ENCODE measurements at places on chromosomes 12 and 14.

- DNase-seq = no peak
Measured at GRCh38 chr12:51635346-51635745, 44.3 kb downstream of the SCN8A start.

GRCh38 chr14:50859296-50859624 is 12.6 kb upstream of the ABHD12B start:
- no peak for DNase-seq

DNA sequence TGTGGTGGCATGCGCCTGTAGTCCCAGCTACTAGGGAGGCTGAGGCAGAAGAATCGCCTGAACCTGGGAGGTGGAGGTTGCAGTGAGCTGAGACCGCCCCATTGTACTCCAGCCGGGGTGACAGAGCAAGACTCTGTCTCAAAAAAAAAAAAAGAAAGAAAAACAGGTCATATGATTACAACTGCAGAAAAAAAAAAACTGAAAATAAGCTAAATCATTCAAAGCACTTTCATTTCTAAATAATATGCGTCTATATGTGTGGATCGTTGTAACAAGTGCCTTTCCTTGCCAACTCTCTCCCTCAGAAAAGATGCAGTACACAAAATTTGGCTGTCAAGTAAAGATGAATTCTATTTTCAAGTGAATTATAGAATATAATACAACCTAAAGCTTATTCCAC is 42.4 kb downstream of the ATXN2 start:
- DNase-seq = no peak

DNA sequence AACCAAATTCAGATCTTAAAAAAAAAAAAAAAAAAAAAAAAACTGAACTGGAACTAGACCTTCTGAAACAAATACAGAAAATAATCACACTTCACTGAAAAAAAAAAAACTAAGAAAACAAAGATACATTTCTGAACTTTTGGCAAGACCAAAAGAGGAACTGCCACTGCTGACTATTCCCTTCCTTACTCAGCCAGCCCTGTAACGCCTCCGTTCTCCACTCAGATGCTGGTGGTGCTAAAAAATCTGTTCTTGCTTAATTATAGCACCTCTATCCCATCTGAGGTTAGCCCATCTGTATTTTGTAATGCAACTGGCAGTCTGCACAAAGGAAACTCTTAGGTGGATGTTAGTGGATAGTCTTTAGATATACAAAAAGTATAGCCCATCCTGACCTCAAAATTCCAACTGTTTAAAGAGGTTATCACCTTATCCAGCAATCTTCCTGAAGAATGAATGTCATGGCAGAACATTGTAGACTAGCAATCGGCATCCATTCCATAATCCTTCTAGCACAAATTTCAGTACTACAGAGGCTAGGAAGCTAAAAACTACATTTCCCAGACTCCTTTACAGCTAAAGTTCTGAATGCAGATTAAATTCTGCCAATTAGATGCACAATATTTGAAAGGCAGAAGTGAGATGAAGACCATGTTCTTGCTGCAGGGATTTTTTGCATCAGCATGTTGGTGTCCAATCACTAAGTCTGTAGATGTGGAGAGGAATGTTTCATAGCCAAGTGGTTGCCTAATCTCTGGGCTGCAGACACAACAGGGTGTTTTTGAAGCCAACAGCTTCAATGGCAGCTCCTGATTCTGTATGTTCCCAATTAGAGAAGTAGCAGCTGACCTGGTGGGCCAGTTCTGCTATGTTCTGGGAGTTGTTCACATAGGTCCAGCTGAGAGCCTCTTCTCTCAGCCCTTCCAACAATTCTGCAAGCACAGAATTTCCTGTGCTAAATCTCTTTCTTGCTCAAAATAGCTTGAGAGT is 5.7 kb downstream of the MAP3K9 start:
- DNase-seq = no peak

- DNase-seq = no peak
Measured at GRCh38 chr14:99505089-99505488, 23.9 kb downstream of the CCNK start.

DNA sequence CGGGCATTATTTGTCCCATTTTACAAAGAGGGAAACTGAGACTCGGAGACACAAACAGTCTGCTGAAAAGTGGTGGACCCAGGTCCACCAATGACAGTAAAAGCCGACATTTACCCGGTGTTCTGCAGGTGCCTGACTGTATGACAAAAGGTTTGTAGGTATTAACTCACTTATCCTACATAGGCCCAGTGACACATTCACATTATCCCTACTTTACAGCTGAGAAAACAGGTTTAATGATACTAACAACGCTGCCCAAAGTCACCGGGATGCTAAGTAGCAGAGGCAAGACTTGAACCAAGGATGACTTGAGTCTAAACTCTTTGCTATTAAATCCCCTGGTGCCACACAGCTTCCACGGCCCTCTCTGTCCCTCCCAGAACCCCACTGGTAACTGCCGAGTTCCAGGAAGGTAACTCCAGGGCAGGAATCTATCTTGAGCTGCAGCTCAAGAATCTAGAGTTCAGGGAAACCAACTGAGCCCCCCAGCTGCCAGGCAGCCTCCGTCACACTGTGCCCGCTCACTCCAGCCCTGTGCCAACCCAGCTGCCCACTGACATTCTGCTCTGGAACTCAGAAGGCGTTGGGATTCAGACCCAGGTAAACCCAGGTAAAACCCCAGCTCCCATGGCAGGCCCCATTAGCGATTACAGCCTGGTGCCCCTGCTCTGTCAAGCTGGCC is 33.7 kb downstream of the SYNE3 start:
- DNase-seq = no peak

- no peak for DNase-seq
Measured at GRCh38 chr12:109753054-109753401, 39.4 kb downstream of the FAM222A start.

DNA sequence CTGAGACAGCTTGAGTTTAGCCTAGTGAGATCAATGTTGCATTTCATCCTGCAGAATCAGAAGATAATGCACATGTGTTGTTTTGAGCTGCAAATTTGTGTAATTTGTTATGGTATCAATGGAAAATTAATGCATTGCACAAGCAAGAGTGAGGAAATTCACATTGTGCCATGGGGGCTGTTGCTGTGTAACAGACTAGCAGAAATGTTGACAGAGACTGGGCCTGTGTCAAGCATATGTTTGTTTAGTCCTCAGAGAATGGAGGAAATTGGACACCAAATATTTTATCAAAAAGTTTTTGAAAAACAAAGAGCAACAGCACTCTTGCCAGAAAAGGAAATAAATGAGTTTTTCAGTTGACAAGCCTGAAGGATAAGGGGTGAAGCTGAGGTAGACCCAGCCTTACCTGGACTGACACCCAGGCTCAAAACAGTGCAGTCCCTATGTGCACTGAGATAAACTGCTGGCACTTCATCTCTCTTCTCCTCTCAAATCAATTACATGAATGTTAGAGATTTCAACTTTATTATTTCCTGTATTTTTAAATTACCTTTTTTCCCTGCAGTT is 1150.0 kb downstream of the FSCB start:
- no peak for DNase-seq

DNA sequence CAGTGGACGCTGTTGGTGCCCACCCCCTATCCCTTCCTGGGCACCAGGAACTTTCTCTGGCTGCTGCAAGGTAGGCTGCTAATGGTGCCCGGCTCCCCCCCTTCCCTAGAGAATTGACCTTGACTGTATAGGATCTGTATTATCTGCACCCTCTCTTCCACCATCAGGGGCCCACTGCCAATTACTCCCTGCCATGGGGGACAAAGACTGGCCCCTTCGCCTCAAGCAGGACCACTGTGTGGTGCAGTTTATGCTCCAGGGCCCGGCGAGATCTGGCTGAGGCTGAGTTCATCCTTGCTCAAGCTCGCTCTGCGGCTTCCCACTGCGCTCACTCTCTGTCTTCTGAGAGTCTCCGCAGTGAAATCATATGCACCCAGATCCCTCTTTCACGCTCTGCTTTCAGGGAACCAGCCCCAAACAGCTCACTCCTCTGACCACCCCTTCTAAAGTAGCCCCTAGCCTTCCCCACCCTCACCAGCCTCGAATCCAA is 95.2 kb downstream of the LGMN start:
- DNase-seq = no peak

DNA sequence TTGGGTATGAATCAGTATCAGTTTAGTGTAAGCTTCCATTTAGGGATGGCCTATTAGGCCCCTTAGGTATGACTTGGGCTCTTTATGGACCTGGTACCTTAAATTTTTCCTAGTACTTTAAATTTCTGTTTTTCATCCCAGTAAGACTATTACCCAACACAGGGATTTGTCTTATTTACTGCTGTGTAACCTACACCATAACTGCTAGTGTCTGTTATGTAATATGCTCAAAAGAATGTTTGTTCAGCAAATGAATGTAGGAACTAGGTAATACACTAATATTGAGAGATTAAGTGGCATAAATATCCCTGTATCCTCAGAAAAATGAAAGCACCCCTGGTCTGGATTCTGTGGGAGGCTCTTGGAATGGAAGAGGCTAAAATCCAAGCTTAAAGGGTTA is 63.7 kb upstream of the YARS2 start:
- no peak for DNase-seq
